NCI-H1092 treated with DMSO at 0.1 percent for 48 hours (cell line): ENCODE measurements at places on chromosomes 6 and 20.
A peak's percentile ranks its signal among the peaks of the same experiment; 100 is the strongest.

DNA sequence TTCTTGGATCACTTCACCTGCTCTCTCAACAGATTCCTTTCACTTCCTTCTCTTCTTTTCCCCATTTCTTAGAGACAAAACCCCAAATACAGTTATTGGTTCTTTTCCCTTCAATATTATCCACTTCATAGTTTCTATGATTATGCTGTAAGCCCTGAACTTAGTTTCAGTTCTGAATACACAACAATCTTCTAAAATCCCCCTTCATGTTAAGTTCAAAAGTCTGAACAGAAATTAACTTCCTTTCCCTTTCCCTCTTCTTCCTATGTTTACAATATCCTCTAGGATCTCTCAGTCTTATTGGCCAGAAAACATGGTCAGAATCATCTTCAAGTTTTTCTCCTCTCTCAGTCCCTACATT, 57.7 kb downstream of the OGFRL1 start:
- DNase-seq, result no peak

GRCh38 chr6:18842534-18842933, 455.4 kb downstream of the RNF144B start:
- no peak for DNase-seq

- DNase-seq, result peak; percentile 47
Observed at GRCh38 chr6:44126320-44127149, 717 bp downstream of the MRPL14 start.

- no peak for DNase-seq
Observed at GRCh38 chr20:23587631-23588030, 18.1 kb downstream of the CST9 start.

DNA sequence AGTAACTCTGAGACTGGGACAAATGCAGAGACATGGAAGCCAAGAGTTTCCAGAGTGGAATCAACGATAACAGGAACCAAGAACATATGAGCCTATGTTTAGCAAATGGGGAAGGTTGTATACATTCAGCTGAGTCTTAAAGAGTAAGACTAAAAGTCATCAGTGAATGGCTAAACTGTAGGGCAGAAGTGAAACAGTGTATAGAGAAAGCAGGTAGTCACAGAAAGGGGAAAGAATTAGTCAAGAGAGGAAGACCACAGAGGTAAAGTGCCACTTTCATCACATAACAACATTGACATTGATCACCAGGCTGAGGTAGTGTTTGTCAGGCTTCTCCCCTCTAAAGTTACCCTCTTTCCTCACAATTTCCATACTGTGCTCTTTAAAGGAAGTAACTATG, 306.5 kb upstream of the SPTLC3 start:
- DNase-seq, result no peak

- no peak for DNase-seq
Observed at GRCh38 chr6:13531956-13532355, 42.4 kb upstream of the SIRT5 start.

DNA sequence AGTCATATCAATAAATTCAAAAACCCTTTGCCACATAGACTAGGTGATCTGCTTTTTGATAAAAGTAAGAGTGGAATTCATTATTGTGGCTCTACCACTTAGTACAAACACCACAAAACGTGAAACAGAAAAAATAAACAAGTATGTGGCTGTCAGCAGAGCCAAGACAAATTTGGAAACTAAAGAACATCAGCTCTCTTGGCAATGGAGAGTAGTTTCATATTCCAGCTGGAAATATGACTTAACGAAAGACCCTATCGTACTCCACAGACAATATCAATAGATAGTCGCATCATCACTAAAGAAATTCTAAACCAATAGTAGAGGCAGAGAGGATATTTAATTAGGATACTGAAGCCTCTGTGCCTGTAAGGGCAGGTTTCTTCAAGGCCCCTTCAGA, 20.8 kb downstream of the TBX18 start:
- DNase-seq, result no peak

DNA sequence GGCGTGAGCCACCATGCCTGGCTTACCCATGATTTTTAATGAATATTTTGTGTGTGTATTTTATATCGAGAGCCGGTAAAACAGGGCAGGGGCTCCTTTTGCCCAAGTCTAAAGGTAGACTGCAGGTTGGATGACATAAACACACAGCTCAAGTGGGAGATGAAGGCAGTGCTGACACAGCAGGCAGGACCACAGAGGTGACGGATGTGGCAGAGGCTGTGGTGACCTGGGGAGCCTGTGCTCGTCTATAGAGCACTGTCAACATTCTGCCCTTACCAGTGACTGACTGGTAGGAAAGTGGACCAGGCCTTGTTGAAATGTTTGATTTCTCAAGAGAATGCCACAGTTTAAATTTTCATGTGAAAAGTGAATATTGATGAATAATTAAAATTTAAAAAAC, 137.5 kb downstream of the ZFP64 start:
- no peak for DNase-seq

DNA sequence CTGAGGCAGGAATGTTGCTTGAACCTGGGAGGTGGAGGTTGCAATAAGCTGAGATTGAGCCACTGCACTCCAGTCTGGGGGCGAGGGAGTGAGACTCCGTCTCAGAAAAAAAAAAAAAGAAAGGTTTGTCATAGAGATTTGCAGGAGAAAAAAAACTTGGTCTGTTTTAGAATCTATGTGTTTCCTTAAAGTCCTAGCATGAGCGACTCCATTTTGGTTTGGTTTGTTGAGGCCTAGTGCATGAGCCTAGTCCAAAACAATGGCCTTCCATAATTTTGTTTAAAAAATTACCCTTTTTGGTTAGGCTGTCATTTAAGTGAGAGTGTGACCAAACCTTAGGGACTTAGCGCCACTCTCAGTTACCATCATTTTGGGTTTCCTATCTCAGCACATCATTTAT, 8.2 kb upstream of the GNMT start:
- no peak for DNase-seq

DNA sequence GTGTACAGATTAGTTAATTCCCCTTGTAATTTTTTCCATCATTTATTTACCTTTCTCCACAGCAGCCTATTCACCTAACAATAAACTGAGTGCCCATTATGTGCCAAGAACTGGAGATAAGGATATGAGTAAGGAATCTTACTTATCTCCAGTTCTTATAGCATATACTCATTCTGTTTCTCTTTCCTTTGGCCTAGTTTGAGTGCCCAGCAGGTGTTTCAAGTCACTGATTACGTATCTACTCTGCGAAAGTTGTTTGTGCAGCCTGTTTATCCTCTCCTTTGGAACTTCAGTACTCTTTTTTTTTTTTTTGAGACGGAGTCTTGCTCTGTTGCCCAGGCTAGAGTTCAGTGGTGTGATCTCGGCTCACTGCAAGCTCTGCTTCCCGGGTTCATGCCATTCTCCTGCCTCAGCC, 17.3 kb upstream of the POU5F1 start:
- no peak for DNase-seq

- no peak for DNase-seq
Observed at GRCh38 chr6:139744891-139745290, 370.4 kb upstream of the CITED2 start.

GRCh38 chr6:150485161-150485958, 114.3 kb upstream of the PLEKHG1 start:
- DNase-seq, result no peak

DNA sequence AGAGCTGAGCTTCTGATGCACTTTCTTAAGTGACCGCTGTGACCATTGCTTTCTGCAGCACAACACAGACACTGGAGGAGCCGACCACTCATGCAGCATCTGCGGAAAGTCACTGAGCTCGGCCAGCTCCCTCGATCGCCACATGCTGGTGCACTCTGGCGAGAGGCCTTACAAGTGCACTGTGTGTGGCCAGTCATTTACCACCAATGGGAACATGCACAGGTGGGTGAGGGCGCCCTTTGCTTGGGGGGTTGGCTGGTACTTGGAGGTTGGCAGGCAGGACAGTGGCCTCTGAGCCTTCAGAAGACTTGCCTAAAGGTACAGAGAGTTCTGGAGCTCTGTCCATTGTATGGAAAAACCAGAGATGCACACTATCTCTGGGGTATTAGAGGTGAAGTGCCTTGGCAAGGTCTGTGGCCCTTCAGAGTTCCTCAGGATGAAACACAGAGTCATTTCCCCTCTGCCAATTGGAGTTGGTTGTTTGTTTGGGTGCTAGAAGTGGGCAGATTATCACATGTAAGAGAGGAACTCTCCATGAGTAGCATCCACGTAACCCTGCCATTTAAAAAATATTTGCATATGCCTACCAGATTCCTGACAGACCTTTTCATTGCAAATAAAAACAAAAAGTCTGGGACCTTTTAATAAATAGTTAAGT, 81.5 kb downstream of the RREB1 start:
- DNase-seq, result no peak

DNA sequence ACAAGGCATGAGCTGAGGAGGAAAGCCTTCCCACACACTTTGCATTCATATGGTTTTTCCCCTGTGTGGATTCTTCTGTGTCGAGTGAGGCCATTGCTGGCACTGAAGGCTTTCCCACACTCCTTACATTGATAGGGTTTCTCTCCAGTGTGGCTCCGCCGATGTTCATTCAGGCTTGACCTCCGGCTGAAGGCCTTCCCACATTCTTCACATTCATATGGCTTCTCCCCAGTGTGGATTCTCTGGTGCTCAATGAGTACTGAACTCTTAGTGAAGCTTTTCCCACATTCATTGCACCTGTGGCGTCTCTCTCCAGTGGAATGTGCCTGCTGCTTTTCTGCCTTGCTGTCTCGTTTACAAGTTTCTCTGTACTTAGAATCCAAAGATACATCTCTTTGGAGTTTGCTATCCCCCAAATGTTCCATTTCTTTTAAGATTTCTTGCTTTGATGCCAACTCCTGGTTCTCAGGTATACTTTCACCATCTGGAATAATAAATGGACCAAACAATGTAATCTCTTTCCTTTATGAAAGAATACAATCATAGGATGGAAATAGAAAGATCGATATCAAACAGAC, 9.5 kb downstream of the ZSCAN31 start:
- no peak for DNase-seq

DNA sequence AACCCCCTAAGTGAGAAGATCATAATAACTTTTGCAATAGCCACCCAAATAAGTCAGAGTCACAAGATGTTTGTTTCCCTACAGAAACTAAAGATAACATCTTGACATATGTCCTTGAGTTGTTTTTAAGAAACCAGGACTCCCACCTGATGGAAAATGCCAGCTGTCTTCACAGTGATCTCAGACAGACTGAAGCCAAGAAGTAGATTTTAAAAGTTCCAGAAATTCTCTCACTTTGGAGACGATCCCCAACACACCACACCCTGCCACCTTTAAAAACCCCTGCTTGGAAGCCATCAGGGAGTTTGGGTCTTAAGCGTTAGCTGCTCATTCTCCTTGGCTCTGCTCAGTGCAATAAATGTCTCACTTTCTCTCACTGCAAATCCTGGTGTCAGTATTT, 63.0 kb downstream of the GPR6 start:
- DNase-seq, result no peak
